Fibroblast of gingiva (primary cell): ENCODE measurements at places on chromosomes 2 and 18.
A peak's percentile ranks its signal among the peaks of the same experiment; 100 is the strongest.

DNA sequence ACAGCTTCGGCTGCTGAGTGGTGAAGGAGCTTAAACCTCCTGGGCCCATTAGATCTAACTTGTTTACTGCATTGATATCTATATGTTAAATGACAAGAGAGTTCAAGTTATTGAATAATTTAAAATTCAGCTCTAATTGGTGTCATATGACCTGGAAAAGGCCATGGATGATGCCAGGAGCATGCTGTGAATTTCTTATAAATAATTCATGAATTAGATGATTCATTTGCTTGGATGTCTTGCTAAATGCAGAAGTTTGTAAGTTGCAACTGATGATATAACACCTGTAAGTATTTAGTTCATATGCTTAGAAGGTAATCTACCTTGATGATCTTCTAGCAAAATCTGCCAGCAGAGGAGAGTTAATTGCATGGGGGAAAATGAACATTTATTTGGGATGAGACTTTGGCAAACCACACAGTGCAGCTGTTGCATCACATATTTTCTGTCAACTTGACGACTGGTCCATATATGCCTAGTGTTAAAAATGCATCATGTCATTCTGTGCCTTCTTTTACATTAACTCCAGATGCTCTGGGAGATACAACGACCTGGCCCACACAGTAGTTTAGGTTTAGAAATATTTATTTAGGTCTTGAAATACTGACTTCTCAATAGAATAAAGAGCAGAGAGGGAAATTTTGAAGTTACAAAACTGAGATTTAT is 226.3 kb downstream of the KIAA1328 start:
- no peak for DNase-seq

DNA sequence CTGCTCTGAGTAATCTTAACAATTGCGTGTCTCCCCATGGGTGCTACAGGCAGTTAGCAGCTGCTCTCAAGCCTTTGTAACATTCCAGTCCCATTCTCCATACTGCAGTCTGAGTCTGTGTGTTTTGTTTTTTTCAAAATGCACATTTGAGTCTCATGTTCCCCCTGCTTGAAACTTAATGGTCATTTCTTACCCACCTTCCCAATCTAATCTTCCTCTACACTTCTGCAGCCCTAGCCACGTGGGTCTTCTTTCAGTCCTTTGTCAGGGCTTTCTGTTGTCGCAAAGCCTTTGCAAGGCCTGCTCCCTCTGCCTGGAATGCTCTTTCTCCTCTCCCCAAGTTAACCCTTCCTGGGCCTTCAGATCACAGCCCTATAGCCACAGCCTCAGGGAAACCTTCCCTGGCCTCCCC is 24.5 kb downstream of the ELAC1 start:
- no peak for DNase-seq

DNA sequence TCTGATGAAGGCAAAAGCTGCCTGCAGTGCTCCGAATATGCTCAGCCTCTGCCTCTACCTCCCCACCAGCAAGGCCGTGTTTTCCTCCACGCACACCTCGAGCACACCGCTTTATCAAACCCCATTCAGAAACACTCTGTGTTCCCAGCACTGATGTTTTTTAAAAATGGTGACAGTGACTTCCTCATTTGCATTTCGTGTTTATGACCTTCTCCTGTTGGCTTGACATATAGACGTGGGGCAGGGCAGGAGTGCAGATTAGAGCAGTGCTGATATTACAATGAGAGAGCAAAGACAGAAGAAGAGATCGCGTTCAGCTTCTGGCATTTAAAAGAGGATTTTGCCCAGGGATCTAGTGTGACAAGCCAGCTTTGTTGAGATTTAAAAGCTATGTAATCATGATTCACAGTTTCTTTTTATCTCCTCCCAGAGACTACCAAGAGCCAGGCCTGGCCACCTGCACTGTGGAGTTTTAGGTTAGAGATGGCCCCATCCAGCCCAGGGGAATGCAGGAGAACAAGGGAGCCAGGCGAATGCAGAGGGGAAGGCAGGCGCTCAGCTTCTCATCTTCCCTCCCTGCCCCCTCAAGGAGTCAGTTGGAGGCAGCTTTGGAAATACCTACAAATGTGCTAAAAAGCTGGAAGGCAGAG is 61.5 kb upstream of the NEDD4L start:
- DNase-seq: no peak

DNA sequence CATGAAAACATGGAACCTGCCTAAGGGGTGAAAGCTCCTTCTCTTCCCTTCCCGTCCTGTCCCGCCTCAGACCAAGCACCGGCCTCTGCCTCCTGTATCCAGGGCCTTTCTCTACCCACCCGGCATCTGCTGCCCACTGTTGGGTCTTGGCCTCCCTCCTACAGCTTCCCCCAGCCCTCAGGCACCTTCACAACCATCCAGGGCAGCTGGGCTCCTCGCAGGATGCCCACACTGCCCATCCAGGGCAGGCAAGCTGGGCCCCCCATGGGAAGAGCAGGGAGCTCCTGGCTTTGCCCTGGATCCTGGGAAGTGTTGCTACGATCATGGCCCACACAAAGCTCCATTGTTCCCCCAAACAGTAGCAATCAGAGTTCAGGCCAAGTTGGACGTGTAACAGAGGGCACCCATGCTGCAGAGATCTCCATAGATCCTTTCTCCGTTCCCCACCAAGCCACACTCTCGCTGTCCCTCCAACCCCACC is 206.6 kb downstream of the NDUFA10 start:
- no peak for DNase-seq

- no peak for DNase-seq
Observed at GRCh38 chr2:224190234-224190935, 151.3 kb upstream of the SERPINE2 start.

- no peak for DNase-seq
Observed at GRCh38 chr2:47896450-47896968, 9.8 kb downstream of the FBXO11 start.

DNA sequence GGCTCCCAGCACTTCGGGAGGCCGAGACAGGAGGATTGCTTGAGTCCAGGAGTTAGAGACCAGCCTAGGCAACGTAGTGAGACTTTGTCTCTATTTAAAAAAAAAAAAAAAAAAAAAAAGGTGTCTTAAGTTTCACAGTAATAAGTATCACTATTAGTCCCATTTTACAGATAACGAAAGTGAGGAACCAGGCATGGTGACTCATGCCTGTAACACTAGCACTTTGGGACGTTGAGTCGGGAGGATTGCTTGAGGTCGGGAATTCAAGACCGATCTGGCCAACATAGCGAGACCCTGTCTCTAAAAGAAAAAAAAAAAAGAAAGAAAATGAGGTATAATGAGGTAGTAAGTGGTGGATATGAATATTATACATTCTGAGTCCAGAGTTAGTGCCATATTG is 2.5 kb downstream of the KCNJ13 start:
- DNase-seq: no peak

DNA sequence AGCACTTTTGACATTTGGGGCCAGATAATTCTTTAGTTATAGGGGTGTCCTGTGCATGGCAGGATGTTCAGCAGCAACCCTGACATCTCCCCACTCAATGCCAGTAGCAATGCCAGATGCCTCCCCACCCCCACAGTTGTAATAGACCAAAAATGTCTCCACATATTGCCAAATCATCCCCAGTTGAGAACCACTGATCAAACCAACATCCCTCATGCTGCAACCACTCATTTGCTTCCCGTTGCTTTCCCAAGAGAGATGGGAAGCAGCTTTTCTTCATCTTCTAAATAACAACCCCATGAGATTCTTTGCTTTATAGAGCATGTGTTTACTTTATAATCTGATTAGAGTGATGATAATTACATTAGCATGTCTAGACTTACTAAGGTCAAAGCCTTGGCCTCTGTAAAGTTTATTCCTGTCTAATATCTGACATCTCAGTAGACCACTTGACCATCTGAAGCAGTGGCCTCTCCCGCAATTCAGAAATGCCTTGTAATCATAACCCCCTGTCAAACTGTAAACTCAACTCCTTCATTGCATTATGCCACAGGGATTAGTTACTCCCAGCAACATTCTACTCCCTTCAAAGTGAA is 28.7 kb upstream of the C1D start:
- DNase-seq: peak; percentile 6

DNA sequence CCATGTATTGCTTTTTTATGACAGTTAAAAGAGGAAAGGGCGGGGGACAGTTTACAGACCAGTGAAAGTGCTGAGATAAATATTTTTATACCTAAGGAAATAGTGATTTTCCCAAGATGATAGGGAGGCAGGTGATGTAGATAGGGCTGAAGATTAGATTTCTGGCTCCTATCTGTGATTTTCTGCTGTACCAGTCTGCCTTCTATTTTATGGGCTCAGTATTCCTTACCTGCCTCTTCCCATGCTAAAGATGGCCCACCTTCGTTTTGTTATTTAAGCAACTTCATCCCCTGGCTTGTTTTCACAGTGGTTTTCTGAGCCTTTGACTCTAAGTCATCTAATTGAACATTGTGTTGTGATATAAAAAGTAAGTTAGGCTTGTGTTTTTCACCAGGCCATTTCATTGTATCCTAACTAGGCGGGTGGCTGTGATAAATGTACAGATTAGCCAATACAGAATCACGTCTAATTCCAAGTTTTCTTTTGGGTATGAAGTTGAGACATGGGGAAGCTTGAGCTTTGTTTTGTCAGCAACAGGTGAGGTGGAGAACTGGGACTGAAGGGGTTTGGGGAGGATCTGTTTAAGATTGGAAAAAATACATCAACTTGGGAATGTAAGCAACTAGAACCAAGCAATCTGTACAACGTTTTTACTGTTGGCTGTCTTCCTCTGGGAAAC is 5.2 kb downstream of the RPL37A start:
- DNase-seq: no peak

GRCh38 chr2:7480431-7480830 is 563.2 kb downstream of the RNF144A start:
- DNase-seq: no peak

GRCh38 chr2:39246382-39246980 is 2.7 kb upstream of the CDKL4 start:
- DNase-seq: no peak

GRCh38 chr2:144180131-144180530 is 339.8 kb downstream of the ZEB2 start:
- DNase-seq: no peak

GRCh38 chr2:27497288-27497627 is 619 bp downstream of the GCKR start:
- DNase-seq: no peak

GRCh38 chr2:118473241-118473640 is 374.2 kb downstream of the EN1 start:
- DNase-seq: no peak

DNA sequence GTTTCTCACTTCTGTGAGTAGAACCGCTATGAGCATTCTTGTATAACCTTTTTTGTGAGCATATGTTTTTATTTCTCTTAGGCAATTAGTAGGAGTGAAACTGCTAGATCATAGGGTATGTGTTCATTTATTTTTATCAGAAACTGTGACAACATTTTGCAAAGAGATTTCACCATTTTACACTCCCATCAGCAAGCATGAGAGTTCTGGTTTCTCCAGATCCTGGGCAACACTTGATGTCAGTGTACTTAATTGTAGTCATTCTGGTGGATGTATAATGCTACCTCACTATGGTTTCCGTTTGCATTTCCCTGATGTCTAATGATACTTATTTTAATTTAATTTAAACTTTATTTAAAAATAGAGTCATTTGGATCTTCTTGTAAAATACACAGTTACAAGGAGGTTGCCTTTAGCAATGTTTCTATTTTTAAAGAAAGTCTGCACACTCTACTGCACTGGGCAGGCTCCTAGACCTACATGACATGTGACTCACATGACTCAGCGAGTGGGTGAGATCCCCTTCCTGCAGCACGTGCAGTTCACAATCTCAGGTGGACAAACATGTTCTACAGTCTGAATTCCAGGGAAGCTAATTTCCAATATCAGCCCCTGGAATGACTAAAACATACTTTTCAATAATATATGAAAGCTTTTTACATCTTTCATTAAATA is 127.0 kb upstream of the BCL2L11 start:
- DNase-seq: no peak

DNA sequence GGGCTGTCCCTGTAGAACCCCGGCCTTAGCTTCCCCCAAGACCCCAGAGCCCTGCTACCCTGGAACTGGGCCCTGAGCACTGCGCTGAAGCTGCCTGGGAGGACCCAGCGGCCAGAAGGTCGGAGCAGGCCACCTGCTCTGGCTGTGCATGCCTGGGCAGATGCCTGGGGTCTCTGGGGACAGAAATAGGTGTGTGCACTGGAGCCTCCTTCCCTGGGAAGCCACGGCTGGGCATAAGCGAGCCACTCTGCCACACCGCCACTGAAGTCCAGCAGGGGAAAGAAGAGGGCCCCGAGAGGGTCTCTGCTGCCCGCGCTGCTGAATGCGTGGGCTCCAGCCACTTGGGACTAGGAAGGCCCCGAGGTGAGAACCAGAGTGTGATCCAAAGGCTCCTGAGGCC is 6.7 kb downstream of the GBX2 start:
- DNase-seq: no peak

GRCh38 chr2:23404426-23404825 is 19.4 kb downstream of the KLHL29 start:
- DNase-seq: peak; percentile 80

DNA sequence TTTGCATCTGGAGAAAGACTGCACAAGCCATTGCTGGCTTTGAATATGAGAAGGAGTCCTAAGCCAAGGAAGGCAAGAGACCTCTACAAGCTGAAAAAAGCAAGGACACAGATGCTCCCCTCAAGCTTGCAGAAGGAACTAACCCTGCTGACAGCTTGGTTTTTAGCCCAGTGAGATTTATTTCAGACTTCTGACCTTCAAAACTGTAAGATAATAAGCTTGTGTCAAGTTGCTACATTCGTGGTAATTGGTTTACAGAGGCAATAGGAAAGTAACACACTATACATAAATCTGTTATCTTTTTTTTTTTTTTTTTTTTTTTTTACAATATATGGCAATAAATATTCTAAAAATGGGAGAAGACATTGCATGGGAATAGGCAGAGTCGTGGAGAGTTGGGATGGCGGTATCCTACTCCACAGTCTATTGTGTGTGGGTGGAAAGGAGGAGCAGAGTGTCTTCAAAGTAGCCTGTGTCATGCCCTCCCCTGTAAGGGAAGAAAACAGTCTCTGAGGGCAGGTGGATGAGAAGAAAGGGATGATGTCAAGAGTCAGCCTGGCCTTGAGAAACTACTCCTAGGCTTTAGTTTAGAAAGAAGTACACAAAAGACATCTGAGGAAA is 196.9 kb downstream of the THSD7B start:
- no peak for DNase-seq
